Foreskin fibroblast (primary cell): ENCODE measurements at places on chromosomes 1 and 21.

GRCh38 chr1:65952696-65953095, 160.0 kb downstream of the PDE4B start:
- DNase-seq = no peak

DNA sequence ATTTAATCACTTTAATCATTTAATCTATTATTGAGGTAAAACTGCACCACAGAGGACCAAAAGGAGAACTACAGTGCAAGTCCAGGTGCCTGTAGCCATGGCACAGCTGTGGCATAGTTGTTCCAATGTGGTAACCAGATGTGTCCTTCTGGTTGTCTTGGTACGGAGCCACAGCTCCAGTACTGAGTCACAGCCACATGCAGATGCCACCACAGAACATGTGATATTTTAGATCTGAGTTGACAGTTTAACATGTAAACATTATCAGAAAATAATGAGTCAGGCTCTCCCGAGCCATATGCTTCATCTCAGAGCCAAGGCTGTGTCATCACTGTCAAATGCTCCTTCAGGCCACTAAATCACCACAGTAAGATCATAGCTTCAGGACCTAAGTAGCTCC, 56.4 kb upstream of the RGS7 start:
- peak; percentile 96 for DNase-seq

- DNase-seq = no peak
These were observed 16.1 kb downstream of the PRRC2C start for GRCh38 chr1:171501305-171502024.

- no peak for DNase-seq
These were observed 57.4 kb downstream of the BRINP2 start for GRCh38 chr1:177227978-177228692.

- no peak for DNase-seq
These were observed 30.0 kb downstream of the SOX13 start for GRCh38 chr1:204102739-204103430.

GRCh38 chr21:20882462-20883407, 115.5 kb upstream of the NCAM2 start:
- peak; percentile 37 for DNase-seq

DNA sequence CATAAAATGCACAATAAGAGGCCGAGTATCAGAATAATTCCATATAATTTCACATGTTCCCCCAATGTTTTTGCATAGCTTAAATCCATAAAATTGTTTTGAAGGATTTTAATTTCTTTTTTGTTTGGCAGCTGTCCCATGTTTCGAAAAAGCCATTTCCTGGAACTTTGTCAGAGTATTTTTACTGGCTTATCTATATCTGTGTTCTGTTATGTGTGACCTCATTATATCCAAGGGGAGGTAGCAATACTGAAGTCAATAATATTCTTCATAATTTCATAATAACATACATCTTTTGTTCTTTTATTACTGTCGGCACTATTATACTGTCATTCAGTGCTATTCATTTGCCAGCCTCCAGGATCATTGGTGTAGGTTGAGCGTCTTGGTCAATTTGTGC, 9.4 kb upstream of the BACH1 start:
- DNase-seq = no peak

- DNase-seq = no peak
These were observed 3.6 kb upstream of the CASQ1 start for GRCh38 chr1:160186729-160187128.

GRCh38 chr1:187641463-187641862, 812.7 kb downstream of the PLA2G4A start:
- no peak for DNase-seq

DNA sequence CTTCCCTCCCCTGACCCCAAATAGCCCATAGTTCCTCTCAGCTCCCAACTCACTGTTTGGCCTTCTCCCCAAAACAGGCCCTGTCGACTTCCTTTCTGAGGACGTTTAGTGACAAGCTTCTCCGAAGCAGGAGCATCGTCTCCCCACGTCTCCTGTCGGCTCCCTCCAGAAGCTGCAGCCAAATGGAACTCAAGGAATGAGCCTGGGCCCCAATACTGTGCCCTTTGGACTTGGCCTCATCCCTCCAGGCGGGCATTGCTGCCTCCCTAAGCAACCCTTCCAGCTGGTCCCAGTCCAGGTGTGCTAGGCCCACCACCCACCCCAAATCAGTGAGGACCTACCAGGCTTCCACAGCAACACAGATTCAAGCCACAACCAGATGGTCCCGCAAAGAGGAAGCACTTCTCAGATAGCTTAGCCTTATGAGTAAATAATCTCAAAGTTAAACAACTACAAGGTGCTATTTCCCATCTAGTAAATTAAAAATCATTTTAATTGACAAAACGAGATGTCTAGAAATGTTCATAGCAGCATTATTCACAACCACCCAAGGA, 33.0 kb downstream of the ACOT7 start:
- DNase-seq = no peak

DNA sequence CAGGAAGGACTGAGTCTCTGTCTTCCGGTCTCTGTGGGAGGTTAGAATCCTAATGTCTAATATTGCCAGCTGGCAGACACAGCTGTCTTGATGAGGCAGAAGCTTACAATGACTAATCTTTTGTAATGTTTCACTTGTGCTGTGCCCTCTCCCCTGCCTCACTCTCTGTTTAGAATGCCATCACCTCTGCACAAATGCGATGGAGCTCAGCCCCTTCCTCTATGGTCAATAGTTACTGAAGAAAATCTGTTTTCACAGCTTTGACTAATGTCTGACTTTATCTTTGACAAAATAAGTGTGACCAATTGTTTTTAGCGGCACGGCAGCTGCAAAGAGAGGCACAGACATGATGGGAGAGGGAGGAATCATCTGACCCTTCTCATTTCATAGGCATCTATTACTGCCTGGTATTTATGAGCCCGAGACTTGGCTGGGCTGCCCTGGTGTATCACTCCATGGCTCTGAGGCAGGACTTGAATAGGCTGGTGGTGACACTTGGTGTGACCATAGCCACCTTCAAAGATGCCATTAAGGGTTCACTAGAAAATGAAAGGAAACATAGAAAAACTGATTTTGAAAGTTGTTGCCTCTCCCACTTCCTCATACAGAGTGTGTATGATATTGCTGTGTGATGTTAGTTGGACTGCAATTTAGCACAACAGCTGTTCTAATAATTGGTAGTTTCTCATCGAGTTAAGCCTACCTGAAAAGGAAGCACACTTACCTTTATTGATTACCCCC, 163.2 kb upstream of the NBPF11 start:
- DNase-seq = no peak

DNA sequence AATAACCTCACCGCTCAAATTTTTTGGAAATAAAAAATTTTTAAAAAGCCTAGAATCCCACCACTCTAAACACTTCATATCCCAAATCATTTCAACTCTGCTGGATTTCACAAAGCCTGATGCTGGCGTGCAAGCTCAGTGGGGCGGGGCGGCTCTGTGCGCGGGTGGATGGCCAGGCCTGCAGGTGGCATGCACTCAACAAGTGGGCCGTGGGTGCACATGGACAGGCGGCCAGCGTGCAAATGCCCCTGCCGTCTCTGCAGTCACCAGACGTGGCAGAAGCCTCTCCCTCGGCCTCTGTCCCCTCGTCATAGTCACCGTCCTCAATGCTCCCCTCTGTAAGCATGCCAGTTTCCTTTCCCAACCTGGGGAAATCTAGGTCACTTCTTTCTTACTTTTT, 6.6 kb upstream of the PDE9A start:
- DNase-seq = no peak

DNA sequence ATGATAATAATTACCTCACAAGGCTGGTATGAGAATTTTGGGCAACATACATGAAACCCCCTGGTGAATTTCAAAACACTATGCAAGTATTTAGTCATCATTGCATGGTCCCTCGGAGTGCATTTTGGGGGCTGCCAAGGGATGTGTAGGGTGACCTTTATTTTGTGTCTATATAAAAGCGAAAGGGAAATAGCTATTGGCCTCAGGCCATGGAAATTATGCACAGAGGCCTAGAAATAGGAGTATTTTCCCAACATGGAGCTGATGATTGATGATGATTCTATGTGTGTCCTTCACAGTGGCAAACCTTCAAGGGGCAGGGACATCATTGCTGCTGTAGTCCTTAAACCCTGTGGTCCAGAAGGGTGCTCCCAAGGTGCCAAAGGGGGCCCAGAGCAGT, 265.5 kb downstream of the ST6GALNAC3 start:
- no peak for DNase-seq

- DNase-seq = peak; percentile 42
These were observed 276.1 kb downstream of the RPS6KC1 start for GRCh38 chr1:213327017-213327667.

GRCh38 chr1:222680080-222680479, 32.2 kb downstream of the AIDA start:
- no peak for DNase-seq

- DNase-seq = peak; percentile 87
These were observed 8.3 kb downstream of the MAPKAPK2 start for GRCh38 chr1:206693029-206693428.

- no peak for DNase-seq
These were observed 249.2 kb downstream of the DNM3 start for GRCh38 chr1:172090511-172090817.

GRCh38 chr1:92037400-92037799, 7.6 kb downstream of the EPHX4 start:
- DNase-seq = no peak

DNA sequence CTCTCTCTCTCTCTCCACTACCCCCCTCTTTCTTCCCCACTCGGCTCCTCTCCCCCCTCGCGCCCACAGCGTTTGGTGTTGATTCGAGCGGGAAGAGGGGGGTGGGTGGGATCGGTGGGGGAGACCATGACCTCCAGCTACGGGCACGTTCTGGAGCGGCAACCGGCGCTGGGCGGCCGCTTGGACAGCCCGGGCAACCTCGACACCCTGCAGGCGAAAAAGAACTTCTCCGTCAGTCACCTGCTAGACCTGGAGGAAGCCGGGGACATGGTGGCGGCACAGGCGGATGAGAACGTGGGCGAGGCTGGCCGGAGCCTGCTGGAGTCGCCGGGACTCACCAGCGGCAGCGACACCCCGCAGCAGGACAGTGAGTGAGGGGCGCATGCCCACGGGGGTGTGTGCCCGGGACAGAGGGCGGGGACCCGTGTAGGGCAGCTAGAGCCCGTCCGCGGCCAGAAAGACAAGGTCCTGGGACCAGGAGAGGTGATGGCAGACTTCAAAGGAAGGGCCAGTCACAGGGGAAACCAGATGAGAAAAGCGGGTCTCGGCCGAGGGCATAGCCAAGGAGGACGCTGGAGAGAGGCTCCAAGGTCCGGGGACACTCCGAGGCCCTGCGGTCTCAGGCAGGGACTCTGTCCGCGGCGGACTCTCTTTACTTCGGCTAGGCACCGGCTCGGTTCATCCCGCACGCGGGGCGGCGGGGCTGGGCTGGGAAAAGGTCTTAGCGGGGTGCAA, at the start of gene PRRX1:
Gene PRRX1 (plus strand): TSS at position 39 of the 735 bp plus-strand sequence. CDS start 88 bp downstream, at position 127.
- DNase-seq = no peak

DNA sequence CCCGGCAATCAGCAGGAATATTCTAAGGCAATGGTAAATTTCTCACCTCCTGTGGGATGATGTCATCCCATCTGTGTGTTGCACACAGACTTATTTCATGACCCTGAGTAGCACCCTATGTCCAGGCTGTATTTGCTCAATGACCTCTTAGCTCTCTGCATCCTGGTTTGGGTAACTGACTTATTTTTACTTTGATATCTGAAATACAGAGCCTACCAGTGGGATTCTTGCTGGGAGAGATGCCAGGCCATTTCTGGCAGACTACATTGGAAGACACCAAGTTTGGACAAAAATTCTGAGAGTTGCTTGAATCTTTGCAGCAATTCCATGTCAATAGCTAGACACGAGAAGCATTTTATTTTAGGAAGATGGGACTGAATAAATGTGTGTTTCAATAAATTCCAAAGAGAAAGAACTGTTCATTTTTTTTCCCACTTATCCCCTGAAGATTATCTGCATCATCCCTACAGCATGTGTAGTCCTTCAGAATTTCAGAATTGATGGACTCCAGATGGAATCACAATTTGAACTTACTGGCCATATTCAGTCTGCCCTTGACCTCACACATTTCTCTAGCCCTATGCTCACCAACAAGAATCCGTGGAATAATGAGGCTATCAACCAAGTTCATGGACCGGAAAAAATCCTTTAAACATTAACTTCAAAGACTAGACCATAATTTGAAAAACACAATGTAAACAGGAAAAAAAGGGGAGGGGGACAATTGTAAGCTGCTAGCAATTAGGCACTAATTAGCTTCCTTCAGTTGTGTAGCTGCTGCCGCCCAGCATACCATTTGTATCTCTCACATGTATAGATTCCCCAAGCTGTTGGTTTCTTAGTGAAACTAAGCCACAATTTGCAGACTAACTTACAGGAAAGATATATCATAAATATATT, 226.5 kb downstream of the HMCN1 start:
- peak; percentile 77 for DNase-seq

DNA sequence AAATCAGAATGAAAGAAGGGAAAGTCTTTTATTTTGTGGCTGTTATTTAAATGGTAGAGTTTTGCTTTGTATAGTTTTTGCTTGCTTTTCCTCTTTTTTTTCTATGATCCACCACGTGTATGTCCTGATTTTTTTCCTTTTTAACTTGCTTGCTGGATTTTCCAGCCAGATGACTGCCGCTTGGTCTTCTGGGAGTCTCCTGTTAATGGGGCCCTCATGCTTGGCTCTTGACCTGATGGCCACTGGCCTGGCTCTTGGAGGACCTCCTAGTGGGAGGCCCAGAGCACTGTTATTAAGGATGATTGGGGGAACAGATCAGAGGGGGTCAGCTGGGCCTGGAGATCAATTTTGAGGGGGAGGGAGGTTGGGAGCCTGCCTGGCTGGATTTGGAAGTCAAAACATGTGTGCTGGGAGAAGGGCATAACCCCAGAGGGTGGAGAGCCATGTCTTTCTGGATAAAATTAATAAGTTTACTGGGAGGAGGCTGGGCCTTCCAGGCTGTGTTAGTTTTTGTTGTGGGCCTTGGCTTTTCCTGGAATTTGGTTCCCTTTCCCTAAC, 1.2 kb downstream of the FGGY start:
- DNase-seq = no peak

DNA sequence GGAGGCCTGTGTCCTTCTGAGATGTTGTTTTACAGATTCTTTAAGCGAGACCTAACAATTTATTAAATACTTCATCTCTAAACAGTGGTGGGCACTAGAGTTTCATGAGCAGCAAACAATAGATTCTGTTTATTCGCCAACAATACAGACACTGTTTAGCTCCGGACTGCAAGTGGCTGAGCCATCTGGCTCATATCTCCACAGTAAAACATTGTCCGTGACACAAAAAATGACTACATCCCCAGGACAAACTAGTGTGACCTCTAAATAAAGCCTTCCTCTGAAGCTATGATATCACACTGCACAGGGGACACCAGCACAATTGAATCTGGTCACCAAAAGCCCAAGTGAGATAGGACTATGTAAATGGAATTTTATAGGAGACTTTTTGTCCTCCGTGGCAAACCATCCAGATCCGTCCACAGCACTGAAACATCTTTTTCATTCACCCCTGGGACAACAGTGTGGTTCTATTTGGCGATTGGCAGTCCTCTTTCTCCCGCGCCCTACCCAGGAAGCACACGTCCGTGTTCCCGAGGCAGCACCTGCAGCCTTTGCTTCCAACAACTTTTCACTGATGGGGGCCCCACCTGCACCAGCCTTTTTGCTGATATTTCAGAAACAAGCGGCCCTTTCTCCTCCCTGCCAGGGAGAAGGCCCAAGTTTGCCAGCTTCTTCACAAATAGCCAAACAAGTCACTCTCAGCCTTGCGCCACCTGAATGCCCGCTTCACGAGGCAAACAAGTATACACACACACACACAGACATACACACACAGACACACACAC, 47.4 kb downstream of the OLIG1 start:
- DNase-seq = no peak

- DNase-seq = no peak
These were observed 18.6 kb downstream of the PIK3CD start for GRCh38 chr1:9670085-9670484.

GRCh38 chr1:233607252-233608119, 6.4 kb upstream of the KCNK1 start:
- DNase-seq = no peak

GRCh38 chr1:51433269-51433971, 85.6 kb downstream of the EPS15 start:
- DNase-seq = no peak
